A549 (cell line): ENCODE measurements at places on chromosomes 16 and 17.

DNA sequence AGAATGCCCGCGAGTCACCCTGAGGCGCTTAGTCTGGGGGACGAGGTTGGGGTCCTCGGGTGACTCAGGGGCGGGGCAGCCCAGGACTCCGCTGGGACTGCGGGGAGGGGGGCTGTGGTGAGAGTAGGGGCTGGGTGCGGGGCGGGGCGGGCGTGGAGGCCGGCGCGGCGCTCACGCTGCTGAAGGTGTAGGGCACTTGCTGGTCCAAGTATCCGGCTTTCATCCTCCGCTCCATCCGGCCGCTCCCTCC lies 832 bp downstream of the ETV4 start:
- no peak for DNase-seq

DNA sequence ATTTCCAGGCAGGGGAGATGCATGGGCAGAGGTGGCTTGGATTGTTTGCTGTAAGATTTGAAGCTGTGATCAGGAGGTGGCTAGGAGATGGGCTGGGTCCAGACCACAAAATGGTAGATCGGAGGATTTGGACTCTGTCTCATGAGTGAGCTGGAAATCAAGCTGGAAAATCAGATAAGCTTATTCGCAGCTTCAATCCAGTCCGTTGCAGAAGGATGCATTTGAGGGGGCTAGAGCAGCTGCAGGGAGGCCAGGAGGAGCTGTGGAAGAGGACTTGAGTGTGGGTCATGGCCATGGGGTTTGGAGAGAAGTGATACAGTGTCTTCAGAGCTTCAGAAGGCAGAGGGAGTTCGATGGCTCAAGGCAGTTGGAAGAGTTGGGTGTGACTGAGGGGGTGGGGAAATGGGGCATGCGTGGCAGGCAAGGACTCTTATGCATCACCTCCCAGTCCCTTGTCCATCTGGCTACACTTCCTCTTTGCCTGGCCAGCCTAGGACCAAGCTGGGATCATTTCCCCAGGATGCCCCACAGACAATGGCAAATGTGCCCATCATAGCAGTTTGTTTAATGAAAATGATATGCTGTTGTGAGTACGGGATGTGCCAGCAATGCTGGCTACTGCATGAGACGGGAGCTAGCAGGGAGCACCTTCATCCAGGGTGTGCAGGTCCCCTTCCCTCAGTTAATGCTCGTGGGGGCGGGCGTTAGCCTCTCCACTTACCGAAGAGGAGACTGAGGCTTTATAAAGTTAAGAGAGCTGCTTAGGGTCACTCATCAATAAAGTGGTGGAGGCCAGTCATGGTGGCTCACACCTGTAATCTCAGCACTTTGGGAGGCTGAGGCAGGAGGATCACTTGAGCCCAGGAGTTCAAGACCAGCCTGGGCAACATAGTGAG lies 20.6 kb downstream of the QPRT start:
- no peak for DNase-seq

GRCh38 chr16:53224951-53225533 lies 170.3 kb downstream of the CHD9 start:
- no peak for DNase-seq

DNA sequence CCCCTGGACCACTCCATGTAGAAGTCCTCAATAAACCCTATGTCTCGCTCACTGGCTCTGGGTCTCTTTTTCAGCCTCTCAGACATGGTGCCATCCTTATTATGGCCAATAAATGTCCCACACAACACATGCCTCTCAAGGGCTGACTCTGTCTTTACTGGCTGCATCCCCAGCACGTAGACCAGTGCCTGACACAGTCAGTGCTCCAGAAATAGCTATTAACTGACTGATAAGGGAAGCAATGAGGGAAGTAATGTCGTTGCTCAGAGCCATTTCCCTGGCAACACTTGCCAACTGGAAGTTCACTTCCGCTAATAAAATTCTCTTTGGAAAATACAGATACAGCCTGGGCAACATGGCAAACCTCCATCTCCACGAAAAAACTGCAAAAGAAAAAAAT lies 19.1 kb upstream of the APOH start:
- no peak for DNase-seq

DNA sequence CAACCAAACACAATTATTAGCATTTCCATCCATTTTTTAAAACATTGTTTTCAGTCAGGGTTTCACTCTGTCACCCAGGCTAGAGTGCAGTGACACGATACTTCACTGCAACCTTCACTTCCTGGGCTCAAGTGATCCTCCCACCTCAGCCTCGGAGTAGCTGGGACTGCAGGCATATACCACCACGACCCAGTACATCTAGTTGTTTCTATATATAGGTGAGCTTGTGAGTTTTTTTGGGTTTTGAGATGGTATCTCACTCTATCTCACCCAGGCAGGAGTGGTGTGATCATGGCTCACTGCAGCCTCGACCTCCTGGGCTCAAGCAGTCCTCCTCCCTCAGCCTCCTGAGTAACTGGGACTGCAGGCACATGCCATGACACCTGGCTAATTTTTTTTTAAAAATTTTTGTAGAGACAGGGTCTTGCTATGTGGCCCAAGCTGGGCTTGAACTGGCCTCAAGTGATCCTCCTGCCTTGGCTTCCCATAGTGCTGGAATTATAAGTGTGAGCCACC lies 21.5 kb upstream of the ATP5MC1 start:
- DNase-seq = no peak

DNA sequence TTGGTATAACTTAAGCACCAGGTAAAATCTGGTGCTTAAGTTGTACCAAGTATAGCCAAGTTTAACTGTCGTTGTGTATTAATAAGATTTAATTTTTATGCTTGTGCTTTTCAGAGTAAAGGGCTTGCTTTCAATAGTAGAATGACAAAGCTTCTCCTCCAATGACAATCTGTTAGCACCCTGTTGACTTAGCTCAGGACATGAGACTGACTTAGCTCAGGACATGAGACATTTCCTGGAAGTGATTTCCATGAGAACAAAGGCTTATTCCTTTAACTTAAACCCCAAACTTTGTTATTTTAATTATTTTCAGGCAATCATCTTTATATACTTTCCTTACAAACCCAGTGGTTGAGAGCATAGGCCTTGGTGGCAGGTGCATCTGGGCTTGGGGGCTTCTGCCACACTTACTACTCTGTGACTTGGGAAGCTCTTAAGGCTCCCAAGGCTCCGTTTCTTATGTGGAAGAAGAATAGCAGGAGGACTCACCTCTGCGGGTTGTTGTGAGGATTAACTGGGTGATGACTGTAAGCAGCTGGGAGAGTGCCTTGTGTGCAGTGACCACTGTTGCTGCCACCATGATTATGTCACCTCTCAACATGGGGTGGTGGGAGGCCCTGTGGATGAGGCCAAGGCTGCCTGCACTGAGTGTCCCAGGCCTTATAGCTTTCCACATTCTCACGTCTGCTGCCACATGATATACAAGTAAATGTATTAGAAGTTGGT lies 59.4 kb upstream of the CMIP start:
- DNase-seq = no peak

- no peak for DNase-seq
Measured at GRCh38 chr17:44840936-44841335, 6.7 kb upstream of the HIGD1B start.

DNA sequence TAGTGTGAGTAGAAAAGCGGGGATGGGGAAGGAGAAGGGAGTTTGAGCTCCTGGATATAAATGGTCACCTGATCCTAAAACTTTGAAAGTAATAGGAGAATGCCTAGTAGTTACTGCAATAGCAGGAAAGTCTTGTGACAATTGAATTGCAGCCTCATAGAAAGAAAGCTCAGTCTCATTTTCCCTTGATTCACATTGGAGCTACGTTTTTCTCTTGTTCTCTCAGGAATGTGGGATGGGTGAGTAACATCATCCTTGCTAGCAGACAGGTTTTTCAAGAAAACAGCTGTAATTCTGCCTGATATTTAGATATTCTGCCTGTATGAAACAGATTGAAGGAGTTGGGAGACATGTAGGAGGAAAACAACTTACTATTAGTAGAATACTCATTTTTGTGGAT lies 25.3 kb downstream of the SF3B3 start:
- no peak for DNase-seq

DNA sequence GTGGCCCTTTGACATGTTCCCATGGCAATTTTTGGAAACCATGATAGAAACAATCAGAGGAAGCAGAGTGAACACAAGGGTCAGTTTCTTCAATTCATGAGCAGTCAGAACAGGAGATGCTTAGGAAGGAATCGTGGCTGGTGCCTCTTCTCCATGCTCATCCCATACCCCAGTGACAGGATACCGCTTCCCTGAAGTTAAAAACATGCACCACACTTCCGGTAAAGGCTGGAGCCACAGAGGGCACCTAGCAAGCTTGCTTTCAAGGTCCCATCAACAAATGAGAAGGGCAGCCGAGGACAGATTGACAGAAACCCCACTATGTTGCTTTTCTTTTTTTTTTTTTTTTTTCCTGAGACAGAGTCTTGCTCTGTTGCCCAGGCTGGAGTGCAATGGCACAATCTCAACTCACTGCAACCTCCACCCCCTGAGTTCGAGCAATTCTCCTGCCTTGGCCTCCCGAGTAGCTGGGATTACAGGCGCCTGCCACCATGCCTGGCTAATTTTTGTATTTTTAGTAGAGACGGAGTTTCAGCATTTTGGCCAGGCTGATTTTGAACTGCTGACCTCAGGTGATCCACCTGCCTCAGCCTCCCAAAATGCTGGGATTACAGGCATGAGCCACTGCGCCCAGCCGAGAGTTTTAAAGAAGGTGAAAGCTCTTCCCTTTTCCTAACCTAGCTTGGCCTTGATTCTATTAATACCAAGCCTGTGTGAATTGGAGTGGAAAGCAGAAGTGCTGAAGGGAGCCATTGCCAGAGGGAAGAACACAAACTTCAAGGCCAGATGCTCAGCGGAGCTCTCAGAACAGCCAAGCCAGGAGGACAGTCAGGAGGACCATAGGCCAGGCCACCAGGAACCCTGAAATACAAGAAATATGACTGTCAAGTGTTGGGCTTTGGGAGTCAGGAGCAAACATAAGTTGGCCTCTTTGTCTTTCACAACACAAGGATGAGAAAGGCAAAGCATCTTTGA lies 16.6 kb downstream of the GP2 start:
- no peak for DNase-seq

DNA sequence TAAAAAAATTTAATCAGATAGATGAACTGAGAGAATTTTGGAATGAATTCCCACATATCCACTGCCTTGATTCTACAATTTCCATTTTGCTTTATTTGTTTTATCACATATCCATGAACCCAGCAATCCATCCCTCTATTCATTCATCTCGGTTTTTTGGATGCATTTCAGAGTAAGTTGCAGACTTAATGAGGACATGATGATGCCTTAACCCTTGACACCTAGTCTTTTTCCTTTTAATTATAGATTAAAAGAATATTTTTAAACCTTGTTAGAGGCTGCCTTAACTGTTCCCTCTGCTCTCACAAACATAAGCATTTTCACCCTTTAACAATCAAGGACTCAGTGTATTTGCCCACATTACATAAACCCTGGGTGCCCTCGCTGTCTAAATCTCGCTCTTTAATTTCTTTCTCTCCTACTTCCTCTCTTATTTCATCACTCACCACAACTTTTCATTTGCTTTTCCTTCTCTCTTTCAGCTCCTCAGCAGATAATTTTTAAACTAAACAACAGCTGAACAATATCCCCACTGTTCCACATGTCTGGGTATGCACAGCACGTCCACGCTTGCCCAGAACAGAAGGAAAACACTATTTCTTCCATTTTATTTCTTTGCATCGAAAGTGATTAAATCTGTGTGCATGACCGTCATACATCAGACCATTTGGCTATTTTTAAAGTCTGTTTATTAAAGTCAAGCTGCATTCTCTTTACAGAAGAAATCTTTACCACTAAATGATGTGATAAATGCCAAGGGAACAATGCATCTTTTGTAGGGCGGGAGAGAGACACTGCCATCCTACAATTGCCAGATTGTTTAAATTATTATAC lies 39.9 kb downstream of the IQCK start:
- DNase-seq = no peak

GRCh38 chr16:6841392-6841791 lies 491.3 kb upstream of the RBFOX1 start:
- no peak for DNase-seq

DNA sequence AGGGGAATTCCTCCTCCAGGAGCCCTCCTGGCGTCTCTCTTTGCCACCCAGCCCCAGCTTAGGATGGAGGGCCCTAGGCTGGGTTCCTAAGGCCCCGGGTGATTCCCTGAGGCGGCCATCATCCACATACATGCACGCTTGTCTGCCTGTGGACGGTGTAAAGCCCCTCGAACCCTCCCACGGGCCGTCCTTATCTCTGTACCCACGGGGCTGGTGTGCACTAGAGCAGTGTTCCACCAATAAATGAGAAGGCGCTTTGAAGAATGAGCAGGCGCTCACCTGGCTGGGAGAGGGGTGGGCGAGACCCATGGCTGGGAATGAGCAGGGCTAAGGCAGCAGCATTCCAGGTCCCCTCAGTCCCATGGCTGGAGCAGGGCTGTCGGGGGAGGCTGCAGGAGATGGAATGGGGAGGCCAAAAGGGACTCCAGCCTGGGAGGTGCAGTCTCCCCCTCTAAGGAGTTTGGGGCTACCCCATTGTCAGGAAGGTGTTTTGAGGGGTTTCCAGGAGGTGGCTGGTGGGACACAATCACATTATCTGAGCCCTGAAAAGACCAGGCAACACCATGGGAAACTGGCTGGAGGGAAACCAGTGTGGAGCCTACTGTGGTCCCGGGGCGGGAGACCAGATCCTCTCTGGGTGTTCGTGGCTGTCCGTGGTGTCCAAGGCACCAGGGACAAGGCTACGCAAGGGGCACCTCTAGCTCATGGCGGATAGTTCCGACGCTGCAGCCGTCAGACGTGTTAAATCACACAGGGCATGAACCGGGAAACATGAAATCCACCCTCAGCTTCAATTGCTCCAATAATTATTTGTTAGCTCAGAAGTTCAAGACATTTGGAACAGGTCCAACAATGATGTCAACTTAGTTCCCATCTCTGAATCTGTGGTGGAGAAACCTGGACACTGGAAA lies 87.5 kb upstream of the DNAH17 start:
- no peak for DNase-seq

- DNase-seq = no peak
Measured at GRCh38 chr16:2451851-2452320, 8.0 kb upstream of the TEDC2 start.

GRCh38 chr16:57061084-57061905 lies 31.1 kb upstream of the CPNE2 start:
- no peak for DNase-seq

- DNase-seq = no peak
Measured at GRCh38 chr17:76658242-76658662, 14.7 kb upstream of the ST6GALNAC1 start.

DNA sequence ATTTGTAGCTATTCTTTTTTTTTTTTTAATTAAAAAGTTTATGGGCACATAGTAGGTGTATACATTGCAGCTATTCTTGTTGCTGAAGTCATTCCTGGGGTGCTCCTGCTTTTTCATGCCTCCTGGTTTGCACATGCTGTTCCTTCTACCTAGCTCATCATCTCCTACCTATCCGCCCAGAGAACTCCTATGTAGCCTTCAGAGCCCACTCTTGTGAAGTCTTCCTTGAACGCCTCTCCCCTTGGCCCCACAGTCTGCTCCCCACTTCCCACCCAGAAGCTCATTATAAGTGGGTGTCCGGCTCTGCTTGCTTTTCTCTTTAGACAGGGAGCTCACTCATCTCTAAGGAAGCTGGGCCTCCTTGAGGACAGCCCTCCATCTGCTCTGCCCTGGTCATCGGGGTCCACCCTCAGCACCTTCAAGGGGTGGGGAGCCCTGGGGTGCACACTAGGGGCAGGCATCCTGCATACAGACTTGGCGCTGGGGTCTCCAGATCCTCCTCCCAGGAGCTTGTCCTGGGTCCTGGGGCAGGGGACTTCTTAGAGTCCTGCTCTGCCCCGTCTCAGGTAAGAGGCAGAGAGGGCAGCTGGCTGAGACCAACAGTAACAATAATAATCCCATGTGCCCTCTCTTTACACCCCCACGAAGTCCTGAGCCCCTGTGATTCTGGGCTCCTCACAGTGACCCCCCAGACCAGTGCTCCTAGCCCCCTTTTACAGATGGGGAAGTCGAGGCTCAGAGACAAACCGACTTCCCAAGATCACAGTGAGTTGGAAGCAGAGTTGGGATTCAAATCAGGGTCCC lies 3.5 kb upstream of the B9D1 start:
- DNase-seq = no peak
